ENCODE measurements at places on chromosomes 3 and 15.

DNA sequence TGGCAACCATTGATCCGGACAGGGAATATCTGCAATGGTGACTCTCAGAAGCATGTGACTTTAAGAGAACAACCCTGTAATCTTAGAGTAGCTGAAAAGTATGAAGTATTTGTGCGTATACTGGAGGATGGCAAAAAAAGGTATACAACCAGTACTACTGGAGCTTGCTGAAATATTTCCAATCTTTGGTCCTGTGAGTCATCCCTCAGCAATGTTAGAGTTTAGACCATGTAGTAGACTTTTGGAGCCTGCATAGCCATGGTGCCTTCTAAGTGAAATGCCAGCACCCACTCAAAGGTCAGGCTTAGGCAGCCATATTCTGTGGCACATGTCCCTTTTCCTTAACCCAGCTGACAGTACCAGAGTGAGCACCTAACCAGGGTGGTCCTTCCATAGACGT is 429.4 kb downstream of the NTRK3 start:
- no peak for DNase-seq

GRCh38 chr3:197392961-197393360 is 94.5 kb upstream of the DLG1 start:
- DNase-seq, result no peak

DNA sequence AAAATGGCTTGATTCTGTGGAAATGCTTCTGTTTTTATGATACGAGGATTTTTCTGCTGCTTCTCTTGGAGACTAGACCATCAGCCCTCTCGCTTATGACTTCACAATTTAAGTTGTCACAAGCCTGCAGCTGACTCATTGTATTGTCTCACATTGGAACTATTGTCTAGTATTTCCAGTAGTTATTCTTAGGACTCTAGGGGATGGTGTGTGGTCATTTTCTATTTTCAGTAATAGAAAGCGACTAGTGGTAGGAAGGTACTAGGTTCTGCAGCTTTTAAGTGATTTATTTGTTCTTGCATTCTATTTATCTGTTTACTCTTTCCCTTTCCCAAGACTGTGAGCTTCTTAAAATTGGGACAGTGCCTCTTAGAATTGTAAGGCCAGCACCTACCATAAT is 66.3 kb upstream of the CRTC3 start:
- no peak for DNase-seq

- no peak for DNase-seq
Observed at GRCh38 chr3:146195030-146195429, 34.0 kb upstream of the PLOD2 start.

GRCh38 chr3:52193065-52193464 is 4.9 kb upstream of the ALAS1 start:
- no peak for DNase-seq

- no peak for DNase-seq
Observed at GRCh38 chr3:143132246-143132980, 12.8 kb downstream of the CHST2 start.

DNA sequence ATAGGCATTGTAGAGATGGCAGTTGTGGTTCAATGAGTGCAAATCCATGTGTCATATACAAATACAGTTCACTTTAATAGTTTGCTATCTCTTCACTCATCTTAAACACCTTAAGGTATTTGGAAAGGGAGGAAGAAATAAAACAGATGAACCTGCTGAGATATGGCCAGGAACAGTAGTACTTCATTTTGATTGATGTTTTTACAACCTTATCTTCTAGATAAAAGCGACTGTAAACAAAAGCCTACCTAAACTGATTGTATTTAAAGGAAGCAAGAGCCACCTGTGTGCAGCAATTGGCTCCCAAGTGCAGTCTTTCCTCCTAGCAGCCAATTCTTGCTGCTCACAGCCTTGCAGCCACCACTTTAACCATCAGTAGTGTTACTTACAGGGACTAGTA is 217.7 kb downstream of the CDIN1 start:
- DNase-seq, result no peak

DNA sequence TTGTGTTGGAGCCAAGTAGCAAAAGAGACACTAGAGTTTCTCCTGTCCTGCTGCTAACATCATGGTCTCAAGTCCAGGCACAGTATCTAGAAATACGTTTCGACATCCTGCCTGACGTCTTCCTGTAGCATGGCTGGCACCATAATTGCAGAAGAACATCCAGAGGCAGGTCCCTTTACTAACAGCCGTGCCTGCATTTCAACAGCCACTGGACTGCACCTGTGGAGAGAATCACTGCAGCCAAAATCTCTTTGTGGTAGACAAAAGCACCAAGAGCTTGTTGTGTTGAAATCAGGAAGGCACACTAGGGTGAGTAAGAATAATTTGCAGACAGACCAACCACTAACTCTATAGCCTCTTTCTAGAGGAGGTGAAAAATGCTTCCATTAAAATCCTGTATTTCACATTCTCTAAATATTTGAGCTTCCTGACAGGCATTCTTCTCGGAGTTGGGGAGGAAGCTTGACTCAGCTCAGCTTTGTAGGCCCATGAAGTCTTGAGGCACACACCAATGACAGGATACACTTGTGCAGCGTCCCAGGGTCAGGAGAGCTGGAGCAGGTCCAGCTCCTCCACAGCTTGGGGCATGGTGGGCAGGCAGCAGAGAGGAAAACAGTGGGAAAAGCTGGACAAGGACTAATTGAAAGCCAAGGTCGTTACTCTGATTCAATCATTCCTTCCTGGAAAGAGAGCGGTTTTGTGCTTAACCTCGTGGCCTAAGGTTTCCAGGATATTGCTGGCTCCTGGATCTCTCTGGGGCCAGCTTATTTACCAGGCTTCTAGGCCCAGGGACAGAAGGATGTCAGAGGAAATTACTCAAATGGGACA is 244.9 kb downstream of the FAM43A start:
- DNase-seq, result no peak

GRCh38 chr3:142492184-142492583 is 44.3 kb upstream of the XRN1 start:
- no peak for DNase-seq

- no peak for DNase-seq
Observed at GRCh38 chr3:129122412-129123011, 908 bp upstream of the RAB43 start.

DNA sequence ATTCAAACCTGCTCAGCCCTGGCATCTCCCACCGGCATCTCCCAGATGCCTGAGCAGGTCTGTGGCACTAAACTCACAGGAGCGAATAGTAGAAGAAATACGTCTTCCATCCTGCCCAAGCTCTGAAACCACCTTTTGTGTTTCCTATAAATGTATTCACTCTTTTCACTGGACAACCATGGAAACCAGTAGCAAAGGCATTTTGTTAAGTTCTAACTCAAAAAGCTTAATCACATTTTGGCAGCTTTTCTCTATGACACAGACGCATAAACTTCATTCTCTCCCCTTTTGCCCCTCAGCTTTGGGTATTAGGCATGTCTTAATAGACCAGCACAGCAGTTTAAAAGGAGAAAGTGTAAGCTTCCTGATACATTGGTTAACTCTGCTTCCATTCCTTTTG is 24.5 kb upstream of the ARNT2 start:
- DNase-seq, result no peak
